ENCODE measurements at places on chromosomes 3 and 15. TPM values are rescaled to one million over a fixed set of nuclear protein-coding genes. Genes with fewer than 3 reads are reported as not detected.

Gene ATP13A5
- 0.88 TPM for polyA plus RNA-seq

Gene DVL3
- 97.4 TPM for polyA plus RNA-seq

Gene CXCR6
- polyA plus RNA-seq = 0.45 TPM

Gene C3orf49
- 0.41 TPM for polyA plus RNA-seq

Gene CAPN3
- 544 TPM for polyA plus RNA-seq

Gene MBNL1
- polyA plus RNA-seq = 57.8 TPM

Gene EXD1
- polyA plus RNA-seq = 0.12 TPM

DNA sequence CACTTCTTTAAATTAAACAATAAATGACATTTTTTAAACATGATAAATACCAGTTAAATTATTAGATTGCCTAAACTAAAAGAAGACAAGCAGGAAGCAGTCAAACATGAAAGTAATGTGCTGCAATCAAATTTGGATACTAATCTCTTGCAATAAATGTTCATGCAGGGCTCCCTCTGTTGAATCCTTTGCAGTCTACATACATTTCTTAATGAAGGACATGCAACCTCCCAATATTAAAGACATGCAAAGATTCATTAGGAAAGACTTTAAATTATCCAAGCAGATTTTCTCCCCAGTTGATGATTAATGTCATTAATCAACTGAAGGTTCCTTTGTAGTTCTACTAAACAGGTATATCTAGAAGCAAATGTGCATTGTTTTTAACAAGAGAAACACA, 245.4 kb downstream of the ZIC4 start:
- no peak for DNase-seq

- no peak for DNase-seq
Observed at GRCh38 chr3:130084436-130084980, 2.9 kb downstream of the ALG1L2 start.

DNA sequence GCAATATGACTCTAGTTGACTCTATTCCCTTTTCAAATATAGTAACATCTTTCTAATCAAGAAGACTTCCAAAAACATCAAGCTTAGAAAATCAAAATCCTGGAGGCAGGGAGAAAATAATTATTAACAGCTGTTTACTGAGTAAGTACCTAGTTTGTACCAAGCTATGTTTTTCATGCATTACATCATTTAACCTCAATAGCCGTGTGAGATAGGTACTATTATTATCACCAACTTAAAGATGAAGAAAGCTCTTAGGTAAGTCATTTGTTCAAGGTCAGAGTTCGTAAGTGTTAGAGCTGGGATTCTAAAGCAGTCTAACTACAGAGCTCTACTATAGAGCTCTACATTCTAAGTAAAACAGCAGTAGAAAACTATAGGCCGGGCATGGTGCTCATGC, 41.6 kb downstream of the GSK3B start:
- DNase-seq = no peak

DNA sequence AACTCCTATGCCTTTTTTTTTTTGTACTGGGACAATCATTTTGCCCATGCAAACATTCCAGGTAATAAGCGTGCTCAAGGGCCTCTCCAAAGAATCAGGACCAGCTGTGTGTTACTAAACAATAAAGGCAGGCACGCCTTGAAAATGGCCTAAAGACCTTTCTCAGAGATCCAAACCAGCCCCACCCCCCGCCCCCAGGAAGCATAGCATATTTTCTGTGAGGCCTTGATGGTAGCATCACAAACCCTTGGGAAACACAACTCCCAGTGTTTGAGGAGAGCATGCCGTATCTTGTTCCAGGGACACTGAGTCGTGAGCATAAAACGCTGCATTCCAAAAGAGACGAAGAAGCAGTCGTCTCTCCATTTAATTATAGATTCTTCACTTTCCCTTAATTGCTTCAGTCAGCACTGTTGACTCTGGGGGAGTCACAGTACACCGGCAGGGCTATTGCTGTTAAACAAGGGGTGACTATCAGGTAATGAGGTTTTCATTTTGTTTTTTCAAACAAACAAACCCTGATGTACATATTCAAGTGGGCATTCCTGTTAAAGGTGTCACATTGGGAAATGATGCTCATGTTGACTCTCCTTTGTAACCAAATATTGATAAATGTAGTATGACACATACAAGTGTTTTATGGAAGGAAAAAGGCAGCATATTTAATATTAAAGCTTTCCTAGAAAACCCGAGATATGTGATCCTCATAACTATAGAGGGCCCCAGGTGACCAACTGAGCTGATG, 4.4 kb upstream of the TPM1 start:
- DNase-seq = no peak

- DNase-seq = no peak
Observed at GRCh38 chr3:134486577-134487041, 752 bp downstream of the CEP63 start.

DNA sequence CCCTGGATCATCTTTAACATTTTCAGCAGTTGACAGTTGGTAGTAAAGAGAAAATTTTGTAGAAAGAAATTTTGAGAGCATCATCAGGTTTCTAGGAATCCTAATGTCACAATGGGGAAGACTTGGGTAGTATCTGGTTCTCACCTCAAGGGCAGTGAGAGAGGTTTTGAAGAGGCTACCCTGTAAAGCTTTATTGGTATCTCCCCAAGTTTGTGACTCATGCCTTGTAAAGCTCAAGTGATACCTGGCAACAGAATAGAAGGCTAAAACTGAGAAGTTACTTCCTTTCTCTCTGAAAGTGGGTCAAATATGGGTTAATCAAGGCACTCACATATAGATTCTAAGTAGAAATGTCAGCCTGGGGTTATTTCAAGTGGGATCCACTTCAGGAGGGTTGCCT, 196.4 kb downstream of the SUCNR1 start:
- no peak for DNase-seq

DNA sequence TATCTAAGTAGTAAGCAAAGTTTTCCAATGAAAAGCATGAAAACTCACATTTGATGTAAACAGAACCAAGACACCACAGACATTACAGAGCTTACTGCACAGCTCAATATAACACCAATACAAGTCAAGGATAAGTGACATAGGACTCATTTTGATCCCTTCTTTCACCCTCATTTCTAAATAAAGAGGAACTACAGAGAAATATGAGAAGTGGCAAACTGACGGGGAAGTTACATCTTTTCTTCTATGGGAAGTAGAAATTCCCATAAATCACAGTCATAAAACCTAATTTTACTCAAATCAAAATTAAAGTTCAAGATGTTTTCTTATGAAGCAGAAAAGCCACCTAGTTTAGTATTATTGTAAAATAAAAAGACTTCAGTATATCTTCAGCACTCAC, 3.8 kb downstream of the ATG3 start:
- no peak for DNase-seq

GRCh38 chr15:58738046-58738707, 11.3 kb downstream of the ADAM10 start:
- DNase-seq = no peak

DNA sequence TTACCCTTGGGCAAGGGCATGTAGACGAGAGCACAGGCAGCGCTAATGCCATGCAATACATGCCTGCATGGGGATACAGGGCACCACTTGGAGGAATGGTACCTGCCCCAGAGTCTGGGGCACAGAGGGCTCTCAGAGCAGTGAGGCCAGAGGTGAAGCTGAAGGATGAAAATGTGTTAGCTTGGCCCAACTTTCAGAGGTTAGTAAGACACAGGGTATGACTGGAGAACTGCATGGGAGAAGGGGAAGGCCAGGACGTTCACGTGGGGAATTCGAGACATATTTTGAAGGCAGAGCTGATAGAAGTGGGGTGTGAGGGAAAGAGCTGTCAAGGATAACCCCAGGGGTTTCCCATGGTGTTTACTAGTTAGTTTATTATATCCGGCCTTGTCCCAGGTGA, 19.6 kb downstream of the CSRNP1 start:
- no peak for DNase-seq

DNA sequence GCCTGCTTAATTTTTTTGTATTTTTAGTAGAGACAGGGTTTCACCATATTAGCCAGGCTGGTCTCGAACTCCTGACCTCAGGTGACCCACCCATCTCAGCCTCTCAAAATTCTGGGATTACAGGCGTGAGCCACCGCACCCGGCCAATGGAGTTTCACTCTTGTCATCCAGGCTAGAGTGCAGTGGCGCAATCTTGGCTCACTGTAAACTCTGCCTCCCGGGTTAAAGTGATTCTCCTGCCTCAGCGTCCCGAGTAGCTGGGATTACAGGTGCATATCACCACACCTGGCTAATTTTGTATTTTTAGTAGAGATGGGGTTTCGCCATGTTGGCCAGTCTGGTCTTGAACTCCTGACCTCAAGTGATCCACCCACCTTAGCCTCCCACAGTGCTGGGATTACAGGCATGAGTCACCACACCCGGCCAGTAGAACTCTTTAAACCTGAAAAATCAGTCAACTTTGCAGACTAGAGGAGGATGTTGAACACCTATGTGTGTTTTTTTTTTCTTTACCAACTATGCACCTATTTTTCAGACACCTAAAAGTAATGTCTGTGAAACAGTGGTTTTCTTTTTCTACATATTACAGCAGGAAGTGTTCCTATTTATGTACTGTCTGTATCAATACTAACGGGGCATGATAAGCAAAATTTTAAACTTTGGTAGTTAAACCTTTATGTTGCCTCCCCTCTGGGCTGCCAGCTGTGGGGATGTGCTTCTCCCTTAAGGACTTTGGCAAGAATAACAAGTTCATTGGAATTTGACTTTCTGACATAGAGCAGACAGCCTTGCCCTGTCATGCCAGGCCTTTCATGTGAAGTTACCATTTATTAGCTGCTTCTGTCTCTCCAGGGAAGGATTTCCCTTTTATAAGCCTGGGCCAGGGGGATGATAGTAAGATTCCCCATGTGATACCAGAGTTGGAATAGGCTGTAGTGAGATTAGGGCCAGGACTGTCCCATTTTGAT, 8.1 kb downstream of the ARIH2 start:
- DNase-seq = no peak

DNA sequence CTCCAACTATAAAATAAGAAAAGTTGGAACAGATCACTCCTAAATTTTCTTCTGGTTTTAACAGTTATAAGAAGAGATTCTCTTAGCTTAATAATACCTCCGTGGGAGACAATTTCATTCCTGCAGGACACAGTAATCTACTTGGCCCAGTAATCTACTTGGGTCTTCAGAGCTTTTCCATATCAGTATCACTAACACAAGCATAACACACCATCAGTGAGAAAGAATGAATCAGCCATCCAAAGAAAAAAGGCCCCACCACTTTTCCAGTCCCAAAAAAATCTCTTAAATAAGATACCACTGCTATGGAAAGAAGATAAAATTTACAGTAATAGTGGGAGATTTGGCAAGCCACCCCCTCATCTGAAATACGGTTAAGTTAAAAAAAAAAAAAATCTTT, 20.2 kb downstream of the SIN3A start:
- DNase-seq = no peak

DNA sequence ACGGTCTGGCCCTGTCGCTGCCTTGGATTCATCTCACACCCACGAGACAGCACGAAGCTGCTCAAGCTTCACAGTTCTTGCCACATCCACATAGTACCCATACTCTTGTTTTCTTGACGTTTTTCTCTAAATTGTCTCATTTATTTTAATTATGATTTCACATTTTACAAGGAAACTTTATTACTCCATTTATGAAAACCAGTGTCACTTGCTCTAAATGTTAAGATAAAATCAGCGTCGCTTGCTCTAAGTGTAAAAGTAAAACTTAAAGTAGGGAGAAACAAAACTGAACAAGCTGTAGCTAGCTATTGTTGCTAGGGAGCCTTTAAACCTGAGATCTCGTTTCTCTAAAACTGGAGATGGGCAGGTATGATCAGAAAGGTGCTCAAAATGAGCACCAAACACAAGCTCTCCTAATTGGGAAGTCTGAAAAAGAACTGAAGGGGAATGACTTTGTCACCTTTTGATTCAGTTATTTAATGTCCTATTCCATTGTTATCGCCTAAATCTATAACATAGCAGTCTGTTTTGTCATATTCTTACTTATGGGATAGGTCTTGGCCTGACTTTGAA, 680 bp downstream of the IFT122 start:
- DNase-seq = no peak
